Brain microvascular endothelial cell (primary cell): ENCODE measurements at places on chromosomes 1 and 21.

DNA sequence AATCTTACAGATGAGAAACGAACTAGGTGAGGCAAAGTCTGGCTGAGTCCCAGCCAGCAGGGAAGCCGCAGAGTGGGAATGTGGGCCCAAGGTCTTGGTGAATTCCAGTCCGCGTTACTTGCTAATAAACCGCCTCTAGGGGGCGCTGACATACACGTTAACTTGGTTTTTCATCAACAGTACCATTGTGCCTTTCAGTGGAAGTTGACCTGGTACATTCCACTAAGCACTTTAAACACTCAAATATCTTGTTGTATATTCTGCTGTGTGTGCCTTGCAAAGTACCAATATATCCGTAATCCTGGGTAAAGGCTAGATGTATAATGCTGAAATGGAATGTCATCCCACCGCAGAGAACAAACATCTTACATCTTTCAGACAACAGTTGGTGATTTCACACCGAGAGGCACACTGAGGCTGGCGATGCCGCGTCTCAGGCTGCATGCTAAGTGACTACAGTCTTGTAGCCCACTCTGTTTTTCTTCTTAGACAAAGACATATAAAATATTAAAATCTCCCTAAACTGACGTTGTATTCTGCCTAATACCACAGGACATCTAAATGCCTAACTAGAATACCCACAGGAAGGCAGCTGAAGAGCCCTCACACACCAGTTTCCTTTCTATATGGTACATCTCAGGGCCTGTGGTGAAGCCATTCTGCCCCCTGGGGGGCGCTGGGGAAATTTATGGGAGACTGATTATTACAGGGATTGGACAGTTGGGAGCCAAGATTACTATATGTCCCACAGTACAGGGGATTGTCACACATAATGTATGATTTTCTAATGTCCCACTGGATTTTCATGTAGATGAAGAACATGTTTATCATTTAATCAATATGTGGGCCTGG lies 49.2 kb upstream of the C1orf198 start:
- peak; percentile 75 for DNase-seq

DNA sequence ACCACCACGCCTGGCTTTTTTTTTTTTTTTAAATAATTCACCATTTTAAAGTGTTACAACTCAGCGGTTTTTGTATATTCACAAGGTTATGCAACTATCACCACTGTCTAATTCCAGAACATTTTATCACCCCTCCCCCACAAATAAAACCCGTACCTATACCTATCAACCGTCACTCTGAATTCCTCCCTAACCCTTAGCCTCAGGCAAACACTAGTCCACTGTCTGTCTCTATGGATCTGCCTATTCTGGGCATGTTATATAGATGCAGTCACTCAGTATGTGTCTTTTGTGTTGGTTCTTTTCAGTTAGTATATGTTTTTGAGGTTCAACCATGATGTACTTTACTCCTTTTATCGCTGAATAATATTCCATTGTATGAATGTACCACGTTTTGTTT lies 19.3 kb upstream of the GRHL3 start:
- no peak for DNase-seq

DNA sequence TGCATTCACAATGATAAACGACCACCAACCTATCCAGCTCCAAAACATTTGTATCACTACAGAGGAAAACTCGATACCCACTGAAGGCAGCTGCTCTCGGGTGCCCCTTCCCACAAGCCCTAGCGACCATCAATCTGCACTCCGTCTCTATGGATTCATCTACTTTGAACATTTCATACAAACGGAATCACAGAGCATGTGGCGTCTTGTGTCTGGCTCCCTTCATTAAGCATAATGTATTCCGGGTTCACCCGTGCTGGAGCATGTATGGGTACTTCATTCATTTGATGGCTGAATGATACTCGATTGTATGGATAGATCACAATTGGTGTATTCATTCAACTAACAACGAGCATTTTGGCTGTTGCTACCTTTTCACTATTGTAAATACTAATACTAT lies 340.2 kb downstream of the SMYD3 start:
- no peak for DNase-seq

GRCh38 chr1:225435487-225435886 lies 7.6 kb upstream of the LBR start:
- no peak for DNase-seq

- DNase-seq: no peak
These were observed 6.0 kb upstream of the C1orf174 start for GRCh38 chr1:3905953-3906671.

GRCh38 chr1:186420923-186421322 lies 40.0 kb downstream of the PDC start:
- DNase-seq: no peak
